ENCODE measurements at places on chromosomes 3 and 15.

- no peak for DNase-seq
Observed at GRCh38 chr3:14861031-14861430, 42.3 kb downstream of the FGD5 start.

DNA sequence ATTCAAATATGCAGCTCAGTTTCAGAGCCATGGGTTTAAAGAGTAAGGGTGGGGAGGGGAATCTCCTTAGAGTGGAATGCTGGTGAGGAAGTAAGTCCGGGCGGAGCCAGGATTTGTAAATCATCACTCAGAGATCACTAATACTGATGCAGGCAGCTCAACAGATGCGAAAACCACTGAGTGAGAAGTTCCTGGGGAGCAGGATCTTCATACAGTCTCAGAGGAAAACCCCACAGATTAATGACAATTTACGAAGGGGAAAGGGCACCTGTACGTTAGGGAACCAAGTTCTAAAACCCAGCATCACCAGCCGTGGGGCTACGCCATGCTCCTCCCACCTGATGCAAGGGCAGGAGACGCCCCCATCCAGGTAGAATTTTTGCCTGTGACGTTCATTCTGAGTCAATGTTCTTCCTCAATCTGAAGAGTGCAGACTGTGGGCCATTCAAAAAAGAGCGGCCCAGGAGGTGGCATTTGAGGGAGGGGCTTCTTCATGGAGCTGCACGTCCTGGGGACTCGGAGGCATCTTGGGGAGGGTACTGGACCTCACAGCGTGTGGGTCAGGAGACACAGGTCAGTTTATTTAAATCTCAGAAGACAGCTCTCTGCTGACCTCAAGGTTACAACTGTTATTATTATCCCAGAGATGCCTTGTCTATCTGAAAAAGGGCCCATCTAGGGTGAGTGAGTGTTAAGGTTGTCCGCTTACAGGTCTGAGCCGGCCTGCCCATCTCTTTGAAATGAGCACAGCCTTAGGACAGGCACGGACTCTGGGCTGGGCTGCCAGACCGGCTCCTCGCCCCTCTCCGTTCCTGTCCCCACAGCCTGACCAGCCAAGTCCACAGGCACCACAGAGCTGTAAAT, 228.0 kb downstream of the XXYLT1 start:
- no peak for DNase-seq

DNA sequence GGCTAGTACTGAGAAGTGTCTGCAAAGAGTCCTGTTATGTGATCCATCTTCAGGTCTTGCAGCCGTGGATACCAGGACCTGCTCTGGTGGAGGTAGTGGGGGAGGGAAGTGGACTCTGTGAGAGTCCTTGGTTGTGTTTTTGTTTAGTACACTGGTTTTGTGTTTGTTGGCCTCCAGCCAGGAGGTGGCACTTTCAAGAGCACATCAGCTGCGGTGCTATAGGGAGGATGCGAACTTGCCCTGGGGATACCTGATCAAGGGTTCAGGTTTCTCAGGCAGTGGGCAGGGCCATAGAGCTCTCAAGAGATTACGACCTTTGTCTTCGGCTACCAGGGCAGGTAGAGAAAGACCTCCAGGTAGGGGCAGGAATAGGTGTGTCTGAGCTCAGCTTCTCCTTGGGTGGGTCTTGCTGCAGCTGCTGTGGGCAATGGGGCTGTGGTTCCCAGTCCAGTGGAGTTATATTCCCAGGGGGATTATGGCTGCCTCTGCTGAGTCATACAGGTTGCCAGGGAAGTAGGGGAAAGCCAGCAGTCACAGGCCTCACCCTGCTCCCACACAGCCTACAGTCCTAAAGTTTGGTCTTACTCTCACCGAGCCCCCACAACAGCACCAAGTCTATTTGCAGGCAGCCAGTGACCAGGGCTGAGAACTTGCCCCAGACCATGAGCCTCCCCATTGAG, 132.8 kb upstream of the NPHP3 start:
- DNase-seq: no peak

DNA sequence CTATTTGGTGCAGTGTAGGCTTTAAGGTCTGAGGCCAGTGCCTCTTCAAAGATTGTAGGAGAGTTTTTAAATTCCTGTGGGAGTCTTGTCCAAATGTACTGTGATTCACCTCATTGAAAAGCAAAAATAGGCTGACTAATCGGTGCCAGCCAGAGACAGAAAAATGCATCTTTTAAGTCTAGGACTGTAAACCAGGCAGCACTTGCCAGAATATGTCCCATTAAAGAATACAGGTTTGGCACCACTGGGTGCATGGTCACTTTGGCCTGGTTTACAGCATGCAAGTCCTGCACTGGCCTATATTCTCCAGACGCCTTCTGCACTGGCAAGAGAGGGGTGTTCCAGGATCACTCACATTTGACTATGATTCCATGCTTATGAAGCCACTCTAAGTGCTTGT, 20.3 kb upstream of the NOX5 start:
- no peak for DNase-seq

Measured in stimulated activated CD4-positive, alpha-beta T cell treated with anti-CD3 and anti-CD28 coated beads, TNF-alpha, amount 100 ng/mL, for 4 hours (primary cell).